Mesothelial cell of epicardium (in vitro differentiated cells): ENCODE measurements at places on chromosomes 16 and 17. TPM values are rescaled to one million over a fixed set of nuclear protein-coding genes. Genes with fewer than 3 reads are reported as not detected.

ALDH3A1 gene
- total RNA-seq, result 0.55 to 1.1 TPM (median 0.69 TPM) in 3 replicates

CCL17 gene
- not detected in 3 replicates for total RNA-seq

CDH13 gene
- total RNA-seq, result 0.54 to 1.0 TPM (median 0.80 TPM) in 3 replicates

- H3K36me3 ChIP-seq, result no peaks in the 10 kb centered on the region
- peaks cover 17% of the 10 kb centered on the region for H3K4me1 ChIP-seq
- H3K27ac ChIP-seq, result no peak overlapping the region
- H3K4me3 ChIP-seq, result peak overlapping the region; percentile 55
- peaks cover 8% of the 10 kb centered on the region for H3K27me3 ChIP-seq
- DNase-seq, result peak; percentile 50
Measured at GRCh38 chr17:48457080-48457836, 27.2 kb upstream of the SKAP1 start.

GRCh38 chr17:72030067-72030899 lies 90.5 kb upstream of the SOX9 start:
- H3K4me1 ChIP-seq, result peaks cover 25% of the 10 kb centered on the region
- DNase-seq, result peak; percentile 51
- peaks cover 6% of the 10 kb centered on the region for H3K27me3 ChIP-seq
- H3K27ac ChIP-seq, result peak overlapping the region; percentile 57

DNA sequence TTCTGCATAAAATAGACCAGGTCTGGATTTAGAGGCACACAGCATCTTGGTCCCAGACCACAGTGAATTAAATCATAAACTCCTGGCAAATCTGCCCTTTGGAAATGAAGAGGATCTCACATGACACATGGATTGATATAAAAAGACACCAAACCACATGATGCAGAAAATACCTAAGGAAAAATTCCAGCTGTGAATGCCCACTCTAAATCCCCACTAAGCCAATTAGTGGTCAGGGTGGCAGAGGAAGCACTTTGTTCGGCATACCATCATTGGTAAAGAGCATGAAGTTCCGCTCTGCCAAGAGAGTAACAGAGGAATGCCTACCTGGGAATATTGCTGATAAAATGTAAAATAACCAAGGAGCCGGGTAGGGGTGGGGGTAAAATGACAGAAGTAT lies 32.4 kb upstream of the NOL11 start:
- H3K27ac ChIP-seq, result no peak overlapping the region
- H3K36me3 ChIP-seq, result no peaks in the 10 kb centered on the region
- H3K4me1 ChIP-seq, result no peaks in the 10 kb centered on the region
- H3K27me3 ChIP-seq, result no peaks in the 10 kb centered on the region

DNA sequence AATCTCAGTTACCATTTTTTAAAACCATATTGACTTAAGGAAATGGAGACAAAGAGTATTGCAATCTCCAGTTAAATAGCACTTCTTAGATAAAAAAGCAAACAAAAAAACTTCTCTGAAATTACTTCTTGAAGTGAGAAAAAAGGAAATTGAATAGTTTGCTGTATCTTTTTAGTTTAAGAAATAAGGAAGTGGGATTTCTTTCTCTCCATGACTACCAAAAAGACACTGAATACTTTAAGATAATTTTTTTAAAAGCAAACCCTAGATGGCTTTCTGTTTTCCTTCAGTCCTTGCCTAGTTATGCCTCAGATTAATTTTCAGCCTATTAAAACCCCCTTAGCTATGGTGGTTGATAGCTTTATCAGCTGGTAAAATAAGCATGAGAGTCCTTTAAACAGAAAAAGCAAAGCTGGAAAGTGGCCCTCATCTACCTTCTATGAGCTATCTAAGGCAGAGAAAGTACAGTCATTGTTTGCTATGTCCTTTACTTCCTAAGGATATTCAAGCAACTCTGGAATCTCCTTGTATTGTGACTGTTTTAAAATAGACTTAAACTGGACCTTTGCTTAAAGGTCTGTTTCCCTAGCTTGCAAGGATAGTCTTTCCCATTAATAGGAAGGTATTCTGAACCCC lies 28.6 kb downstream of the TPPP3 start:
- peak overlapping the region; percentile 0 for H3K27ac ChIP-seq
- H3K4me1 ChIP-seq, result peaks cover 15% of the 10 kb centered on the region
- H3K36me3 ChIP-seq, result no peaks in the 10 kb centered on the region
- H3K27me3 ChIP-seq, result peaks cover 37% of the 10 kb centered on the region
- no peak for DNase-seq

- peaks cover 74% of the 10 kb centered on the region for H3K27me3 ChIP-seq
- H3K36me3 ChIP-seq, result no peaks in the 10 kb centered on the region
- DNase-seq, result no peak
Measured at GRCh38 chr16:1858189-1858865, 13.6 kb downstream of the MEIOB start.
